ENCODE measurements at places on chromosomes 7 and 10.

- DNase-seq, result no peak
Observed at GRCh38 chr10:34864149-34865067, 49.3 kb upstream of the PARD3 start.

DNA sequence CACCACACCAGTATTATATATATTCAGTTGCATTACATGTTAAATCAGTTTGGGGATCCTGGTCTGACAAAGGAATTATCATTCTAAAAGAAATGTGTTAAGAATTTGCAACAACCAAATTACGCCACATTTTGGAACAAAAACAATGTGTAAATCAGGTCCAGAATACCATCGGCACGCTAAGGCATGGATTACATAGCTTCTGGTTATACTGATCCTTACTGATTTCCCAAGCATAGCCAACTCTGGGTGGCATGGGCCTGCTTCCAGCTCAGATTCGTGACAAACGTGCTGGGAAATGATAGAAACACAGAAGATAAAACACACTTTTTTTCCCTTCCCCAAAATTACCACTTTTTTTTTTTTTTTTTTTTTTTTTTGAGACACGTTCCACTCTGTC is 660.0 kb downstream of the SORCS1 start:
- no peak for DNase-seq

DNA sequence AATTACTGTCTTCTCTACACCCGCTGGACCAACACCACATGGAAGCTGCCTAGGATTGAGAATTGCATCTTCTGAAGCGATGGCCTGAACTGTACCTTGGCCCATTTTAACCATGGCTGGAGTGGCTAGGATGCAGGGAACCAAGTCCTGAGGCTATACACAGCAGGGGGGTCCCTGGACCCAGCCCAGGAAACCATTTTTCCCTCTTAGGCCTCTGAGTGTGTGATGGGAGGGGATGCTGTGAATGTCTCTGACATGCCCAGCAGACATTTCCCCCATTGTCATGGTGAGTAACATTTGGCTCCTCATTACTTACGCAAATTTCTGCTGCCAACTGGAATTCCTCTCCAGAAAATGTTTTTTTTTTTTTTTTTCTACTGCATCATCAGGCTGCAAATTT is 822.7 kb downstream of the PCDH15 start:
- DNase-seq, result no peak

GRCh38 chr7:151687523-151688235 is 168.0 kb upstream of the RHEB start:
- peak; percentile 54 for DNase-seq

DNA sequence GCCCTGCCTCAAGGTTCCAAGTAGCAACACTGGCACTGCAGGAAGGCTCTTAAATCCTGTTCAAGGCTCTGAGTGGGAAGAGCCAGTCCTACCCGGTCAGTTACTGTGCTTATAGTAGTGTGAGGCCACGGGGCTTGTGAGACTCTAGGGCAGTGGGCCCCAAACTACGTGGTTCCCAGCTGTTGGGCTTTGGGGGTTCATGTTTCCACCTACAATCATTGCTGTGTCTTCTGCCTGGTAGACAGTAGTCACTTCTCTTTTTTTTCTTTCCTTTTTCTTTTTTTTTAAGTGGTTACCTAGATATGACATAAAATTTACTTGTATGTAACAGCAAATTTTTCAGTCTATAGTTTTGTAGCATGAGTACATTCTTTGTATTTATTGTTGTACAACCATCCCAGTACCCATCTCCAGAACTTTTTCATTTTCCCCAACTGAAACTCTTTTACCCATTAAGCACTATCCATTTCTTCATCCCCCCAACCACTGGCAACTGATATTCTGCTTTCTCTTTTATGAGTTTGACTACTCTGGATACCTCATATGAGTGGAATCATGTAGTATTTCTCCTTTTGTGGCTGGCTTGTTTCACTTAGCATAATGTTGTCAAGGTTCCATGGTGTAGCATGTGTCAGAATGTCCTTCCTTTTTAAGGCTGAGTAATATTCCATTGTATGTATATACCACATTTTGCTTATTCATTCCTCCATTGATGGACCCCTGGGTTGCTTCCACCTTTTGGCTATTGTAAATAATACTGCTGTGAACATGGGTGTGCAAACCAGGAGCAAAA is 7.7 kb downstream of the UBTD1 start:
- no peak for DNase-seq

- DNase-seq, result no peak
Observed at GRCh38 chr10:80619036-80619435, 81.3 kb downstream of the SH2D4B start.

DNA sequence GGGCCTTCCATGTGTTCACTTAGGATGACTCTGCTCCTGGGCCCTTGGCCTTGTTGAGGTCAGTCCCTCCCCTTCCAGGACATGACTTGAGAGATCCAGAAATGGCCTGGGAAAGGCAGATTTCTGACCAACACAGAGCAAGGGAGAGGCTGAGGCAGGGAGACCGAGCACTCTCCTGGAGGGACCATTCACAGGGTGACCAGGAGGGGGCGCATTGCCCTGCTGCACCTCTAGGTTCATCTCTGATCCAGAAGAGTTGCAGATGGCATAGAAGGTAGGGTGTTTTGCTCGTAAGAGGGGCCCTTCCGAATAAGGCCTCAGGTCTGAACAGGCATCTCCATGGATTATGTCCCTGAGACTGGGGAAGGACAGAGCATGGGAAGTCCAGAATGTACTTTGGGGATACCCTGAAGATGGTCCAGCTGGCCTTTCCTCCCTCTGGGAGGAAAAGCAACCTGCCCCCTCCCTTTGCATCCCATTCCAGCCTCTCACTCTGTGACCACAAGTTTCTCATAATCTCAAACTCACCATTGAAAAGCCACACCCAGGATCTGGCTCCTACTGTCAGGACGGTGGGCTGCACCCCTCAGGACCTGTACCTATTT is 6.6 kb downstream of the DMBT1 start:
- peak; percentile 39 for DNase-seq

- DNase-seq, result no peak
Observed at GRCh38 chr10:33947544-33947943, 613.1 kb upstream of the NRP1 start.

DNA sequence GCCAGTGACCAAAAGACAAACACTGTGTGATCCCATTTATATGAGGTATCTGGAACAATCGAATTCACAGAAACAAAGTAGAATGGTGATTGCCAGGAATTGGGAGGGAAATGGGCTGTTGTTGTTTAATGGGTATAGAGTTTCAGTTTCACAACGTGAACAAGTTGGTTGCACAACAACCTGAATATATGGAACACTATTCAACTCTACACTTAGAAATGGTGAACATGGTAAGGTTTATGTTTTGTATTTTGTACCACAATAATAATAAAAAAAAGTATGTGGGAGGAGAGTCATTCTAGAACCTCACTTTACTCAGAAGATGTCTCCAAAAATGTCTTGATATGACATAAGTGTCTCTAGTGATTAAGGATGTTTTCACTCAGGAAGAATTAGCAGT is 85.2 kb upstream of the SGCE start:
- no peak for DNase-seq

DNA sequence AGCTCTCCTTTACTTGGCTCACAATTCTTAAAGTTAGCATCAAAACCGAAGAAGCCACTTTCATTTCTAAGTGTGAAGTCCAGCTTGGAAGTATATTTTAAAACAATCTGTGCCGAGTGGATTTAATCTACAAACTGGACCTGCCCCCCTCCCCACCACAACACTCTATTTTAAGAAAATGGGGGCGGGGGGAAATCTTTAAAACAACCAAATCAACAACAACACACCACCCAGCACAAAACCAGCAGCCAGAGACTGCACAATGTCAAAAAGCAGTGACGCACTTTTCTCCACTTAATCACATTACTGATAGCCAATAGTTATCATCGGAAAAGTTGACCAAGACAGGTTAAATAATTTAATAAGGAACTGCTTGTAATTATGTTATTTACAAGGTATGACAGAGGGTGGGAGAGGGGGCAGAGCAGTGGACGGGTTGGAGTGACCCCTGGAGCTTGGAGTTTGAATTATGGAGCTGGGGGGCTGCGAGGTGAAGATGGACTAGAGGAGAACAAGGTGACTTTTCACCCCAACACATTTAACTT is 2.8 kb downstream of the EBF3 start:
- no peak for DNase-seq

GRCh38 chr7:17029150-17029549 is 147.4 kb upstream of the AGR3 start:
- DNase-seq, result no peak

DNA sequence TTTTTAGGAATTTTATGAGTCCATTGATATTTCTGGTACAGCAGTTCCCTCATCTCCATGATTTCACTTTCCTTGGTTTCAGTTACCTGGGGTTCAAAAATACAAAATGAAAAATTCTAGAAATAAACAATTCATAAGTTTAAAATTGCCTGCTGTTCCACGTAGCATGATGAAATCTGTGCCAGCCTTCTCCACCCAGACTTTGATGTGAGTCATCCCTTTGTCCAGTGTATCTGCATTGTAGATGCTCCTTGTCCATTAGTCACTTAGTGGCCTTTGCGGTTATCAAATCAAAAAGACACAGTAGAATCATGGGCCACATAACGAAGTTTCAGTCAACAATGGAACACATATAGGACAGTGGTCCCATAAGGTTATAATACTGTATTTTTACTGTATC is 286.9 kb downstream of the PTEN start:
- no peak for DNase-seq

- DNase-seq, result no peak
Observed at GRCh38 chr10:34681933-34682332, 133.2 kb downstream of the PARD3 start.

DNA sequence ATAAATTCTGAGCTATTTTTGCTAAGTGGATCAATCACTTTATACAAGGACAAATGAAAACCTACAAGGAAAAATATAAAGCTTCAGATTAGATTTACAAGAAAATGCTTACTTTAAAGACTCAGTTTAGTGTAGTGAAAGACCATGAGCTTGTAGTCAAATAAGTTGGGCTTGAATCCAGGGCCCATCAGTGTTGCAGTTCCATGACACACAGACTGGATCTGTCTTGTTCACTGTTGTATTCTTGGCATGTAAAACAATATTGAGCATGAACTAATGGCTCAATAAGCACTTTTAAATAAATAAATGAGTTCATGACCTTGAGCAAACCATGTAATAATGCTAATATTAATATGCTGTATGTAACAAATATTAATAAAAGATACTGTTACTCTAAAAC is 164.6 kb upstream of the KCND2 start:
- no peak for DNase-seq

DNA sequence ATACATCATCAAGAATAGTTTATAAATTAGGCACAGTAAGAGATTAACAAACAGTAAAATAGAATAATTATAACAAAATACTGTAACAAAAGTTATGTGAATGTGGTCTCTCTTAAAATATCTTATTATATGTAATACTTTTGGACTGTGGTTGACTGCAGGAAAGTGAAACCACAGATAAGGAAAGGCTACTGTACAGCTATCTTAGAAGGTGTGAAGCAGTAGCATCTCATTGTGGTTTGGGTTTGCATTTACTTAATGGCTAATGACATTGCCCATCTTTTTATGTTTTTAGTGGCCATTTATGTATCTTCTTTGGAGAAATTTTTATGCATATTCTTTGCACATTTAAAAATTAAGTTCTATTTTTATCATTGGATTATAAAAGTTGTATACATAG is 296.4 kb upstream of the MAGI2 start:
- DNase-seq, result no peak

DNA sequence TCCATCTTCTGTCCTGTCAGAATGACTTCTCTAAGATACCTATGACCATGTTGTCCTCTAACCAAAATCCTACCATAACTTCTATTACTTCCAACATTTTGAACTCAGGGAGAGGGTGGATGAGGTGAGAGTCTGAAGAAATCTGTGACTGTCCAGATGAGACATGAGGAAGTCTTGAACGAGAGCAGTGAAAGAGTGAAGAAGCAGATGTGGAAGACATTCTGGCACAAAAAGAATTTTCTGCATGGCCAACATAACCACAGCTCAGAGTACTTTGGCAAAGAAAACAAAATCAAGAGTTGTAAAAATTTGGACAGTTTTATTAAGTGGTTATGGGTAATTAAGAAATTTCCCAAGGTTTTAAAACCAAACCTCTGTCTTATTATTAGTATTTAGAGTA is 141.6 kb downstream of the CPEB3 start:
- no peak for DNase-seq

DNA sequence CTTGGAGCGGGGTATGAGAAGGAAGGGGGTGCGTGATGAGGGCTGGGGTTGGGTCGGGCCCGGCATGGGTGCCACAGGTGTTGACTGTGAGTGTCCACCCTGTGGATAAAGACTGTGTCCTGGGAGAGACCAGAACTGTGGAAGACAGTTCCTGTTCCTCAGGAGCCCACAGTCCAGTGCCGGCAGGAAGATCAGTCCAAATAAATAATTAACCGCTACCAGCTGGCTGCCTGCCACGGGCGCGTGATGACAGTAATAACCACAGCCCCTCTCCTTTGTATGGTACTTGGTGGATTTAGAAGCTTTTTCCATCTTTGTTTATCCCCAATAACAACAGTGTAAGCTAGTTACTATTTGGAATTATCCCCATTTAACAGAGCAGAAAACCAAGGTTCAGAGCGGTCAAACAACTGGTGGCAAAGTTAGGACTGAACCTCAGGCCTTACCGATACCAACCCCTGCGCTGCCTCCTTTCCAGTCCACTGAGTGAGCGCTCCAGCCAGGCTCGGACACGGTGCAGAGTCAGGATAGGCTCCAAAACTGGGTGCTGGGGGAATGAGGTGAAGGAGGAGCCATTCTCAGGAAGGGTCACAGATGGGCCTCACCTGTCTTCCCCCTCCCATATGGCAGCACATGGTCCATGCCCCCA is 5.1 kb downstream of the ZMIZ1 start:
- DNase-seq, result no peak

- no peak for DNase-seq
Observed at GRCh38 chr10:103517234-103518085, 24.0 kb downstream of the NEURL1 start.

DNA sequence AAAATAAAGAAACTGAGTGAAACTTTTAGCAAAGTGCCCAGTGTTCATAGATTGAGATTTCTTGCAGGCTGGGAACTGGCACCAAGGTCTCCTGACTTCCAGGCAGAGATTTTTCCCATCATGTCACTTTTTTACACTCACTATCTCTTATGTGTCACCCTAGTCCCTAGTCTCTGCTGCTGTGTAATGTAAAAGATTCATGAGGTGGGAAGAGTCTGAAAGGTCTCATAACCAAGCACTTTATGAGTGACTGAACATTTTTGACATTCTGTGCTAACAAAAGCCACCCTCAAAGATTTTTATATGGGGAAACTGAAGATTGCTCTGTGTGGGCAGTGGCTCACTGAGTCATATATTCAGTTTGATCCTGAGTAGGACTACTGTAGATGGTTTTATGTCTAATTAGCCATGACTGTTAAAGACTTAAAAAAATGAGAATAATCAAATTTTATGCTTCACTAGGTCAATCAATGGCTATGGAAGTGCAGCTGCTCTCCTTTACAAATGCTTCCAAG is 900.3 kb upstream of the SORCS1 start:
- no peak for DNase-seq
